ENCODE measurements at places on chromosomes 5 and 9.

DNA sequence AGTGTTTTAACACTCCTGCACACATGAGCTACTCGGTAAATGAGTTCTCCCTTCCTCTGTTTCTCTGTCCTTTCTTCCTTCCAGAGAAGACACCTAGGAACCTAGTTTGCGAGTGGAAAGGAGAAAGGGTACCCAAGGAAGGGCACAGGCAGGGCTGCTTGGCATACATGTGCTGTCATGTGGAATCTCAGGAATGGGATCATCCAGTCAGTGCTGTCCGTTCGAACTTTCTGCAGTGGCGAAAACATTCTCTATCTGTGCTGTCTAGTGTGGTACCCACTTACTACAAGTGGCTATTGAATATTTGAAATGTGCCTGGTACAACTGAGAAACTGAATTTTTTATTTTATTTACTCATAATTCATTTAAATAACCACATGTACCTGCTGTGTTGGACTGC is 28.0 kb downstream of the NLN start:
- DNase-seq = no peak

- no peak for DNase-seq
Observed at GRCh38 chr9:113057193-113057592, 669 bp upstream of the ZFP37 start.

DNA sequence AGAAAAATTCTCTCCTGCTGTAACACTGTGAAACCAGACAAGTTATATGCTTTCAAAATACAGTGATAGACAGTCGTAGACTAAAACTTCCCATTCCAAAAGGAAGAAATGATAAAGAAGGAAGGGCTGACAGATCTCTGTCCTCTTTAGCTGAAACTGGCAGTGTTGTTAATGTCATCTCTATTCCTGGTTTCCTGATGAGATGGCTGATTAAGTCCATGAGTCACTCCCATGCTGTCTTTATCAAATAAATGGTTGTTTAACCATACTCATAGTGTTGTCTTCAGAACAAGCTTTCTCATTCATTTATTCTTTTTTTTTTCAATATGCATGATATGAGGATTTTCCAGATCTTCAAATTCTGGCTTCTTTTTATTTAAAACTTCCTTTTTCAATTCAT is 952.2 kb upstream of the WWC1 start:
- DNase-seq = no peak

- no peak for DNase-seq
Observed at GRCh38 chr9:9893837-9894236, 719.0 kb downstream of the PTPRD start.

DNA sequence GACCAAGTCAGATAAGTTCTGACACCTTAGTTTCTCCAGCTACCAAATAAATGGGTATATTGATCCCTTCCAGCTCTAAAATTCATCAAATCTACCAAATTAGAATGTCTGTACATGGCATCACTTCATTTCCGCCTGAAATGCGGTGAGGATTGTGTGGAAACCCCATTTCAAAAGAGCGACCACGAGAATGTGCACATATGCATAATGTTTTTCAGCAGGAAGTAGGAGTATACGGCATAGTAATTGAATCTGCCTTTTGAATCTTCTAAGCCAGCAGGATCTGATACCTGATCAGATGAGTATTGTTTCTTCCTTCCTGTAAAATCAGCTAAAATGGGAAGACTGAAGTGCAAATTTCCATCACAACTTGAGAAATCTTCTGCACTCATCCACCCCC is 418.6 kb downstream of the TMEM38B start:
- no peak for DNase-seq

- no peak for DNase-seq
Observed at GRCh38 chr5:135055396-135055795, 21.4 kb upstream of the PITX1 start.

DNA sequence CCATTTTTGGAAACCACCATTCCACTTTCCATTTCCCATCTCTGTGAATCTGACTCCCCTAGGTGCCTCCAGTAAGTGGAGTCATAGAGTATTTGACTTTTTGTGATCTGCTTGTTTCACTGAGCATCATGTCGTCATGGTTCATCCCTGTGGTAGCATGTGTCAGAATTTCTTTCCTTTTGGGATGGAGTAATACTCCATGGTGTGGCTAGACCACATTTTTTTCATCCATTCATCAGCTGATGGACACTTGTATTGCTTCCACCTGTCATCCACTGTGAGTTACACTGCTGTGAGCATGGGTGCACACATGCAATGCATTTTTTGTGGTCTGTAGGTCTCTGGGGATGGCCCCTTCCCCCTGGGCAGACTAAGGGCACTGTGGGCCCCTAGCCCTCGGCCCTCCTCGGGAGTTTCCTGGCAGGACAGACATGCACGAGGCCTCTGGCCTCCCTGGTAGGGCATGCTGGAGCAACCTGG is 115.9 kb downstream of the GADD45G start:
- no peak for DNase-seq

DNA sequence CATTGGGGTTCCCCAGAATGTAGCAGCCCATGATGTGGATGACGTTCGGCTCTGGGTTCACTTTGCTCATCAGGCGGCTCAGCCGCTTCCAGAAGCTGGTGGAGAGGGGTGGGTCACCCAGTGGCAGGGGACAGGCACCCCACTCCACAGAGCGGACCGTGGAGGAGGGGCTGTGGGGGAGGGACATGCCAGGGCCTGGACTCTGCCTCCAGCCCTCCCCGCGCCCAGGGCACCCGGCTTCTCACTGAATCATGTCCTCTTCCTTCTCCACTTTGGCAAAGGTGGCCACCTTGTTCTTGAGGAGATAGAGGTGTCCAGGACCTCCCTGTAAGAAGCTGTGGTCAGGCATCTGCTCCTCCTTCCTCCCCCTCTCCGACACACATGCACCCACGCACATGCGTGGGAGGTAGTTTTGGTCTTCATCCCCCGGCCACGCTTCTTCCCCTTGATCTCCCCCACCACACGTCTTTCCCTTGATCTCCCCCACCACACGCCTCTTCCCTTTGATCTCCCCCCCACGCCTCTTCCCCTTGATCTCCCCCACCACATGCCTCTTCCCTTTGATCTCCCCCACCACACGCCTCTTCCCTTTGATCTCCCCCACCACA is 8.9 kb upstream of the ENTPD8 start:
- no peak for DNase-seq

GRCh38 chr5:141260458-141261237 is 15.5 kb downstream of the PCDHB15 start:
- no peak for DNase-seq

DNA sequence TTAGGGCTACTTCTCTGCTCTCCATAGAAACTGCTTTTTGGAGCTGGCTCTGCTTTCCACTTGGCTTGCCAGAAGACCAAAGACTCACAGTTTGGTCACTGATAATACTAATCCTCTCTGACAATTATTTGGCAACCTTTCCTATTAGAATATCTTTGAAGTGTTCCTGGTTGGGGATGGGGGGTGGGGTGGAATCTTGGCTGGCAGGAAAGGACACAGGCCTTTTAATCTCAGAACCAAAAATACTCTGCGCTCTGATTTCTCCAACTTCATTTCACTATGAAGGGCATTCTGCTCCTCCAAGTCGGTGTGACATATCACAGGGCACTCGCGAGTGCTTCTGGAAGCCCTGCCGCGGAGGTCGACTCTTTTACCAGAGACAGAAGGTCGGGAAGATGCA is 1329.0 kb upstream of the WWC1 start:
- no peak for DNase-seq

DNA sequence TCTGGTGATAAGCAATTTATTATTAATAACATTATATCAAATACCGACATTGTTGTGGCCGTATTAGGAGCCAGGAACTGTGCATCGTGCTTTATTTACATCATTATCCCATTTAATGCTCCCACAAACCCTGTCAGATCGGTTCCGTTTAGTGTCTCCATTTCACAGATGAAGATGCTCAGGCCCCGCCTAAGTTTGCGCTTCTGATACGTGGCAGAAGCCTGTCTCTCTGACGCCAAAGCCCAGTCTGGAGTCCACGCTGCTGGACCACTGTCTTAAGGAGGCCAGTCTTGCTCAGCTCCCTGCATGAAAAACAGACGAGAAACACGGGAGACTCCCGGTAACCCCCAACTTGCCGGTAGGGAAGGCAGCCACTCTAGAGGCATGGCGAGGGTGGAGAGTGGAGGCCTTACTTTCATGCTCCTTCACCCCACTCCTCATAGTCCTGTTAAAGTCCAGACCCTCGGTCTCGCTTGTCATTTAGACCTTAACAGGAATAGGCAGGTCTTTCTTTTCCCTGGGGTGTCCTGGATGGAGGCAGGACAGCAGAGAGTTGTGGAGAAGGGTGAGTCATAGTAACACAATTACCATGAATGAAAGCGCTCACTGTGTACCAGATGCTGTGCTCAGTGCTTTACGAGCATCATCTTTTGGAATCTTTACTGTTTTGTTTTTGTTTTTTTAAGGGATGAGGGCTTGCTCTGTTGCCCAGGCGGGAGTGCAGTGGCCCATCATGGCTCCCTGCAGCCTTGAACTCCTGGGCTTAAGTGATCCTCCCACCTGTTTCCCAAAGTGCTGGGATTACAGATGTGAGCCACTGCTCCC is 872 bp downstream of the TXNDC15 start:
- peak; percentile 63 for DNase-seq

GRCh38 chr5:45694971-45695803 is 993 bp downstream of the HCN1 start:
- DNase-seq = no peak

- peak; percentile 89 for DNase-seq
Observed at GRCh38 chr5:16916262-16916878, 19.7 kb downstream of the MYO10 start.

GRCh38 chr9:136172412-136173079 is 32.4 kb downstream of the LHX3 start:
- no peak for DNase-seq

GRCh38 chr9:11471321-11471720 is 858.5 kb upstream of the PTPRD start:
- DNase-seq = no peak

DNA sequence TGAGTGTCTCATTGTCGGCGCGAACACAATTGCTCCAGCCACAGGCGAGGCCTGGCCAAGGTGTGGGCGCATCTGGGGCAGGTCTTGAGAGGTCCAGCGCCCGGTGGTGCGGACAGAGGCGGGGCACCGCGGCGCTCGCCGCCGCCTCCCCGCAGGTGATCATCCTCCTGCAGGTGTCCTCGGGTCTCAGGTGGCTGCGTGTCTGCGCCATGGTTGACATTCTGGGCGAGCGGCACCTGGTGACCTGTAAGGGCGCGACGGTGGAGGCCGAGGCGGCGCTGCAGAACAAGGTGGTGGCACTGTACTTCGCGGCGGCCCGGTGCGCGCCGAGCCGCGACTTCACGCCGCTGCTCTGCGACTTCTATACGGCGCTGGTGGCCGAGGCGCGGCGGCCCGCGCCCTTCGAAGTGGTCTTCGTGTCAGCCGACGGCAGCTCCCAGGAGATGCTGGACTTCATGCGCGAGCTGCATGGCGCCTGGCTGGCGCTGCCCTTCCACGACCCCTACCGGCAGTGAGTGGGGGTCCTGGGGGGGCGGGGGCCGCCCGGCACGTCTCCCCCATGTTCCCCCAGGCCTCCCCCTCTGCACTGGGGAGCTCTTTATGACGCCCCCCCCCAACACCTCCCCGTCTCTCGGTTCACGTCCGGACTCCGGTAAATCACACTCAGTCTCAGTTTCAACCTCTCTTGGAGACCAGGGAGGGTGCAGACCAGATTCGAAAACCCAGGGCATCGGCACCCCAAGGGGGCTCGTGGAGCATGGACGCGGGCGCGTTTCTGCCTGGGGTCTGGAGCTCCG is 446 bp downstream of the NXNL2 start:
- DNase-seq = no peak

DNA sequence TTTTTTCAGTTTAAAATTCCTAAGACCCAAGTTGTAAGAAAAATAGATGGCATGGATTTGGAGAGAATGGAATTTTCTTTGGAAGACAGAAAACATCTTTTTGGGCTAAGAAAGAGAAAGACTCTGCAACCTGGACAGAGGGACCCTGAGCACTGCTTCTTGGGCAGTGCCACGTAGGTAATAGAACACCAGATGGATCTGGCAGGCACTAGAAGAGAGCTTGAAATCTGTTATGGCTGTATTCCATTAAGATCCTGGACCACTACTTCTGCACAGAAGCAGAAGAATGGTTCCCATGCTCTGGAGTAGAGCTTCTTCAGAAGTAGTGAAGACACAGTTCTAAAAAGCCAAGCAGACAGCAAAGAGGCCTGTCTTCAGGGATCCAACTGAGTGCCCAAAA is 306.4 kb upstream of the CD180 start:
- DNase-seq = no peak

DNA sequence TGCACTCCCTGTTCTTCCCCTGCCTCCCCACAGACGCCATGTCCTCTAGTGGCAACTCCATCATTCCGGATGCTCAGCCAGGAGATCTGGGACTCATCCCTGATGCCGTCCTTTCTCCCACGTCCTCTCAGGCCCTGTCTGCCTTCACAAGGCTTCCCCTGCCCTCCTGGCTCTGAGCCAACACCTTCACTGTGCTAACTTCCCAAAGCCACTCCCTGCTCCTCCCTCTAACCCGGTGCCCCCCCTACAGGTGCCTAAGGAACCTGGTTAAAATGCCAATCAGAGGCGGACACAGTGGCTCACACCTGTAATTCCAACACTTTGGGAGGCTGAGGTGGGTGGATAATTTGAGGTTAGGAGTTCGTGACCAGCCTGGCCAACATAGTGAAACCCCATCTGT is 67.6 kb downstream of the LMX1B start:
- DNase-seq = no peak

DNA sequence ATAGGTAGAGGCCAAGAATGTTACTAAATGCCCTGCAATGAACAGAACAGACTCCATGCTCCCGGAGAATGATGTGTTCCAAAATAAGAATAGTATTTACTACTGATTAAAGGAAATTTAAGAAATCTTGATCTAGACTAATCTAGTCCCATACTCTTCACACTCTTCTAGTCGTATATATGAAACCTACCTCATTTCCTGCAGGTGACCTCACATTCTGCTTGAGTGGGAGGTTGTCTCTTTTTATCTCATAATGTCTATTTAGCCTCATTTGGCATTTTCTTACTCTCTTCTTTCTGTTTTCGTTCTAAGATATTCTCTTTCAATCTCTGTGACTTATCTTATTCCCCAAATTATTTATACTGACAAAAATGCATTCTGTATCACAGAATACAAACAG is 9.2 kb upstream of the SHOC1 start:
- DNase-seq = no peak

DNA sequence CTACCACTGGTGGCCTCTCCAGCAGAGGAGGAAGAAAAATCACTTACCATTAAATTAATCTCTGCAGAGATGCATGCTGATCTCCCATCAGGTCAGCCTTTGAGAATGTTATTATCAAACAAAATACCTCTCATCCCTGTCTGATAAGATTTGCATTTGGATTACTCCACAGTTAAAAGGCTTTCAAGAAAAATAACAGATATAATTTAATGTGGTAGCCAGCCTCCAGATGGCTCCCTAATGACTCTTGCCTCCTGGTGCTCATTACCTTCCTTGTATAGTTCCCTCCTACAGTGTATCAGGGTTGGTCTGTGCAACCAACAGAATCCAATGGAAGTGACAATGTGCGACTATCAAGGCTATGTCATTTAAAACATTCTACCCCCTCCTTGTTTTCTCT is 63.6 kb upstream of the TNPO1 start:
- DNase-seq = no peak

Data from amniotic stem cell (primary cell).